CD8-positive, alpha-beta T cell (primary cell): ENCODE measurements at places on chromosomes 2 and 18.

DNA sequence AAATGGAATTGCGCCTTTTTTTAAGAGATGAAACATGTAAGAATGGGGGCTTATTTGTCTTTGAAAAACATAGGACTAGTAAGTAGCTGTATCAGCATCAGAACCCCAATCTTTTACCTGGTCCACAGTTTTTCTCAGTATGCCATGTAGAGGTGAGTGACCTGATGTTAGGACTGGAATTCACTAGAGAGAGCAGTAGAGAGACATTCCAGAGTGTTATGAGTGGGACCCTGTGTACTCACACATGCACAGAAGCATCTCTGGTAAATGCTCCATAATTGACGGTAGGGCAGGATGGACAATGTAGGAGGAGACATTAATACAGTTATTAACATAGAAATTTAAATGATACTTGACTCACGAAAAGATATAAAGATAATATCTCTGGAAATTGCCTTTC, 1.4 kb upstream of the GALNT13 start:
- no peak for DNase-seq

DNA sequence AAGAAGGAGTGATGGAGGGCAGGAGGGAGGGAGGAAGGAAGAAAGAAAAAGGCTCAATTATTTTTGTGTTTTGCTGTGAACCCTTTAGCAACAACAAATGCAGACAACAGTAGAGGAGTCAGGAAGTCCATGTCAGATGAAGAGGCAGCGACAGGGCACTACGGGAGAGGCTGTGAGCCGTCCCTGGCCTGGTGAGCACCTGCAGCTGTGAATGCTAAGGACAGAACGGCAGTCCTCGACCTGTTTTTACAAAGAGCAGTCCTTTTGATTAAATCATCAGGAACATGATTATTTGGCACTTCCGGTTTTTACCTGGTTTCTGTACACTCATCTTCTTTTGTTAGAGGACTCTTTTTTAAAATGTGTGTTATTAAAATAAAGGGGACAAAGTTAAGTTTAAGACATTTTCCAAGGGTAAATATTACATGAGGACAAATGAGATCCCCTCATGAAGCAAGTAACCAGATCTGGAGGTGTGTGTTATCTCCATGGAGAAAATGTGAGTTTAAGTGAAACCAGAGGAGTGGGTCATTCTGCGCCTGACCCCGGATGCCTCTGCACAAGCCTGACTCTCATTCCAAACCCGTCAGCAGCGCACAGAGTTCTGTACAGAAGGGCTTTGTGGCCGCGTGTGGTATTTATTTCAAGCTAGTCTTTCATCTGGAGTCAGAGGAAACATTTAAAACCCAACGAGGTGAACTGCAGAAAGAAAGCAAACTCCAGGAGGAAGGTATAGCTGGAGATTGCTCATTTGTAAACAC, 492.5 kb downstream of the SOX11 start:
- no peak for DNase-seq

DNA sequence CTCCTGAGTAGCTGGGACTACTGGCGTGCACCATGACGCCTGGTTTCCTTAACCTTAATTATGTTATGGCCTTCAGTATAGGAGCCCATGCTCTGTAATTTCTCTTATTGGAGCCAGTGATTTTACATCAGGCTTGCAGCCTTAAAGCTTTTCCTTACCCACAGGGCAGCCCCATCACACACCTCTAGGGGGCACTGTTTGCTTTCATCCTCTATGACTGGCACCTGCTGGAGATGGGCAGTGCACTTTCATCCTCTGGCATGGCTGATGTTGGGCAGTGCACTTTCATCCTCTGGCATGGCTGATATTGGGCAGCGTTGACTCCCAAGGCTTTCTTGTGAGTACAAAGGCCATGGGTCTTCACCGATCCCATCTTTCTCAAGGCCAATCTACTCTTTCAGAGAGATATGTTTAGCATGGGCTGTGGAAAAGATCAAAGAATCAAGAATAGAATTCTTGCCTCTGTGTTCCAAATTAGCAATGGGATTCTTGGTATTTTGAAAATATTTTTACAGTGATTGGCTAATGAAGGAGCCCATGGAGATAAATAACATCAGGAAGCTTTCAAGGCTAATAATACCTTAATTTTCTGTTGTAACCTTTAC, 80.7 kb upstream of the MEX3C start:
- DNase-seq, result no peak

DNA sequence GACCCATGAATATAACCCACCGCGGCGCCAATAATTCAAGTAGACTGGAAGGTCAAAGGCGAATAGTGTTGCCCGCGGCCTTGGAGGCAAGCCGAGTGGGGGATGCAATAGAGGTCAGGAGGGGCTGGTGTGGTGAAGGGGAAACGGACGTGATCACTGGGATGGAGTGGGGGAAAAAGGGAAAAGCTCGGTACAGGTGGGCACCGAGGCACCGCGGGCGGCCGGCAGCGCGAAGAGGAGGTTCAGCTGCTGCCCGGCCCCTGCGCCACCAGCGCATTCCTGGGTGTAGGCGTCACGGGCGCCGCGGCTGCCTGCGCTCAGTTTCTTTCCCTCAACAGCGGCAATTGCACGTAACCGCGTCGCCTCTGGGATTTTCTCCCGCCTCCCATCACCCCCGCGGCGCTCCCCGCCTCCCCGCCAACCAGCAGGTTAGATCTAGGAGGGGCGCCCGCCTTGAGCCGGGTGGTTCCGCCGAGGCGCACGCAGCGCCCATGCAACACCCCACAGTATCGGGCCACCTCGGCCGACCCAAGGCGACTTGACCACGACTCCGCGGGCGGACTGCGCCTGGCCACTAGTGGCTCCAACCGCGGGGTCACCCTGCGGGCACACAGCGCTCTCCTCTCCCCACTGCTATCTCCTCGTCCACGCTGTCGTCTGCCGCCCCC, 1.5 kb downstream of the RND3 start:
- no peak for DNase-seq

- no peak for DNase-seq
These were observed 33.3 kb downstream of the IL1R2 start for GRCh38 chr2:102025016-102025501.

GRCh38 chr18:70489571-70489970, 200.7 kb downstream of the SOCS6 start:
- no peak for DNase-seq

DNA sequence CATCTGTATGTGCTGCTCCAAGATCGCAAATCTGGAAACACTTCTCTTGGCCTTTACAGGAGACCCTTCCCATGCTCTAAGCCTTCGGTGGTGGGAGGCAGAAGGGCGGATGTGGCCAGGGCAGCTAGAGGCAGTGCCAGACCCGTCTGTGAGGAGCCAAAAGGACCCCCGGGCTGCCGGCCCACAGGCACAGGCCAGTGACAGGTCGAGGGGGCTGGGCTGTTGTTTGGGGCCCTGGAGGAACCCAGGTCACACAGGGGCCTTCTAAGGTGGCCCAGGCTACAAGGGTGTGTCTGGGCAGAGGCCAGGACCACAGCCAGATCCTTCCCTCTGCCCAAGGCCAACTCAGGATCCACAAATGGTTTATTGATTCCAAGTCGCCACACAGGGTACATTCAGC, 49.4 kb downstream of the SLC66A2 start:
- no peak for DNase-seq

DNA sequence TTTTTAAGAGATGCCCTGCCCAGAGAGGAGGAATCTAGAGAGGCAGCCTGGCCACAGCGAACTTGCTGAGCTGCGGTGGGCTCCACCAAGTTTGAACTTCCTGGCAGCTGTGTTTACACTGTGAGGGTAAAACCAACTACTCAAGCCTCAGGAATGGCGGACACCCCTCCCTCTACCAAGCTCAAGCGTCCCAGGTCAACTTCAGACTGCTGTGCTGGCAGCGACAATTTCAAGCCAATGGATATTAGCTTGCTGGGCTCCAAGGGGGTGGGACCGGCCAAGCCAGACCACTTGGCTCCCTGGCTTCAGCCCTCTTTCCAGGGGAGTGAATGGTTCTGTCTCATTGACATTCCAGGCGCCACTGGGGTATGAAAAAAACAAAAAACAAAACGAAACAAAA, 289.4 kb downstream of the KCNS3 start:
- DNase-seq, result no peak

DNA sequence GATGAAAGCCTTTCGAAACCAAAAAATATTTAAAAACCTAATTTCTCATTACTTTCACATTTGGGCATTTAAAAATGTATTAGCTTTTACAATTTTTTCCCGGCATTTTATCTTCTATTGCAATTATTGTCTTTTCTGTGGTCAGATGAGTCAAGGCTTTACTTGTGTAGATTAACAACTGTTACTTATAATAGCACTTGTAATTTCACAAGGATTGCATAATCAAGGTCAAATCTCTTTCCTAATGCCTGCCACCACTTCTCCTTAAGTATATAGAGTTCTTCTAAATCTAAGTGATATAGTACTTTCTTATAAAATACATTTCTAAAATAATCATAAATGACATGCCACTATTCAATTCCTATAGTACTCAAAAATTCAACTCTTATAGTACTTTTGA, 67.2 kb downstream of the SLC8A1 start:
- DNase-seq, result no peak

DNA sequence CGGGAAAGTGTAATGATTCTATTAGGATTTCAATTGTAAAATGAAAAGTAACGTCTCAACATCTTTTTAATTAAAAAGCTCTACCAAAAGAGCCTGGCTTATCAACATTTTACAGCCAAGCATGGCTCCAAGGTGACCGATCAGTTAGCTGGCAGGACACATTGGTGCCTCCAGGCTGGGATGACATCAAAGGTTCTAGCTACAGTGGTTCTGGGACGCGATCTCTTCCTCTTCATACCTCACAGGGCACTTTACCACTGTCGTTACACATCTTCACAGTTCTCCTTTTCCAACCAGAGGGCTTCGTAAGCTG, 693 bp downstream of the ORC2 start:
- DNase-seq, result no peak

GRCh38 chr2:226690461-226691024, 109.1 kb downstream of the IRS1 start:
- no peak for DNase-seq

DNA sequence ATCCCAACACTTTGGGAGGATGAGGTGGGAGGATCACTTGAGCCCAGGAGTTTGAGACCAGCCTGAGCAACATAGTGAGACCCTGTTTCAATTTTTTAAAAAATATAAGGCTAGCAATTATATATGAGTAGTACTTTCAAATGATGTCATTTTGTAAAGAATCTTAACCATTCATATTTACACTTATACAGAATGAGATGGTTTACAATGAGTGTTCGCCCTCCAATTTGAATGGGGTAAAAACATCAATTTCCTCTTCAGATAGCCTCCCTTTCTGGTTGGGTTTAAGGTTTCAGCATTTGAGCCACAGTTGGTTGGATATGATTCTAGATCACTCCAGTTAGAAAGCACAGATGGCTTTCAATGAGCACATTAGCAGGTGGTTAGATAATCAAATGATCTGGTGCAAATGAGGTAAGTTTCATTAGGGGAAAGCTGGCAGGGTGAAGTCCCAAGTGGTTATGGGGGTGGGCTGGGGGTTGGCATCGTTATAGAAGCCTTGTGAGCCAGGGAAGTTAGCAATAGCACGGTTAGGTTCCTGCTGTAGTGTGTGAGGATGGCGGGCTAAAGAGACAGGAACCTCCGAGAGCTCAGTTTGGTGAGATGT, 63.9 kb downstream of the TRPM8 start:
- DNase-seq, result no peak

GRCh38 chr2:17296686-17297085, 221.6 kb downstream of the RAD51AP2 start:
- DNase-seq, result no peak

DNA sequence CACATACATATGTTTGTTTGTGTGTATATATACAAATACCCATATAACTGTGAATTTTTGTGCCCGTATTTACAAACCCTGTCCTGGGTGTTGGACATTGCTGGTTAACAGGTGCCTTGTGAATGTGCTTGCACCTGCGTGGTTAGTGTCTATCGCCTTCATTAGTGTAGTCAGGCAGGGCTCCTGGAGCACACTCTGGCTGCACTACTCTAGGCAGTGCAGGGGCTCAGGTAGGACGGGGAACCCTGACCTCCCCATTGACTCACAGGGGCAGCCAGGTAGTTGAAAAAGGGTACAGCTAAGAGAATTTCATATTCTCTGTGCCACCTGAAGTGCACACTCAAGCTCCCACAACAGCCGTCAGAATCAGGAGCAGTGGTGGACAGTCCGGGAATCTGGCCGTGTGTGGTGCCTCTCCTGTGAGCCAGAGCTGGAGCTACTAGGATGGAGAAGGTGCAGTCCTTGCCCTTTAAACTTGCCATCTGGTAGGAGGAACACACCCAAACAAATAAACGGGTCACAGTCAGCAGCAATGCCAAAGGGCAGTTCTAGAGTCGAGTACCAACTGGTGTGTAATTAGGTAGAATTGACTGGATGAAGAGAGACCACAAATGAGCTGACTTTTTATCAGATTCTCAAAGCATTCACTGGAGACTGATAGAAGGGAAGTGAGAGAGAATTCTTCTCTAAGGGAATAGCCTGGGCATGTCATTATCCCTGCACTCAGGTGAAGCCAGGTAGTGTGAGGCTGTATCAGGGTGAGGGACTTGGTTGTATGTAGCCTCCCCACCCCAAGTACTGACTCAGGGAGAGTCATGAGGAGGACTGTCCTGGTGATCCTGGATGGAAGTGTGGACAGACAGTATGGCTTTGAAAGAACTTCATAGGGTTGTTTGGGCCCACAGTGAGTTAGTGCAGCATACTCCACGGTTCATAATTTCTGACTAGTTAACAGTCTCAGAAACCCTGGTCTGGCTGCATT, 44.1 kb downstream of the FARP2 start:
- no peak for DNase-seq

GRCh38 chr18:9698497-9698896, 9.6 kb upstream of the RAB31 start:
- no peak for DNase-seq

DNA sequence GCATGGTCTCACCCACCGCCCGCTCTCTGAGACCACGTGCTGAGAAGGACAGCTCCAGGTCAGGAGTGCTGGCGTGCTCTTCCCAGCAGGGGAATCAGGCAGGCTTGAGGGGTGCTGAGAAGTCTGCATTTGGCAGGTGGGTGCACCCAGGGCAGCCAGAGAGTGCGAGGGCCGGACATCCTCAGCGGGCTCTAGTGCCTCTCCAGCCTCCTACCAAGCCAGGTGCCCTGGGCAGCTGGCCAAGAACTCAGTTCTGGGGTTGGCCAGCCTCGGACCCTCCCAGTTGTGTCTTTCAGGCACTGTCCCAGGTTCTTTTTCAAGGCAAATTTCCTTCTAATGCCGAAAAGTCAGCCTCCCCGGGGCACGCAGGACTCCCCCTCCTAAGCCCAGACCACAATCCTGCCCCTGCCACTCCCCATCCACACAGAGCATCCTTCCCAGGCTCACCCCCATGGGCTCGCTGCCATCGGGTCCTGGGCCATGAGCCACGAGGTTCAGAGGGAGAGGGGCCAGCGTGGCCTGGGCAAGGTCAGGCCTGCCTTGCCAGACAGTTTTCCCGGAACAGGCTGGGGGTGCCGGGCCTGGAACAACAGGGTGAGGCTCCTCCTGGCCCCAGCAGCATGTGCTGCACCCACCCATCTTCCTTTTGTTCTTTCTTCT, 52.2 kb upstream of the GPC1 start:
- no peak for DNase-seq

DNA sequence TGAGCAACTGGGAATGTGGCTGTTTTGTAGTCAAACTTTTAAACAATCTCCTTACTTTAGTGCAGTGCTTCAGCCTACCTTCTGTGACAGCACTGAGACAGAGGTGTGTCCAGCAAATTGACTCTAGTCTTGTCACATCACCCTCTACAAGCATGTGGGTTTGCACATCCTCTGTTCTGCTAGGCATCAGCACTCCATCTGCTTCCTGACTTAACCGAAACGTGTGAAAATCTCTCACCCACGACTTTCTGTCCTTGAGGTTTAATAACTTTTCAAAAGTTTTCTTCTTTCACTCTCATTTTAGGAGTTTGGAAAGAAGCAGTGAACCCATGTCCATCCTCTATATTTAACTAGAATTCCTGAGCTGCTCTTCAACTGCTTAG, 42.6 kb downstream of the TTR start:
- no peak for DNase-seq

- no peak for DNase-seq
These were observed 1.0 kb downstream of the GAREM2 start for GRCh38 chr2:26173776-26174482.
